ENCODE measurements at places on chromosomes 4 and X.

DNA sequence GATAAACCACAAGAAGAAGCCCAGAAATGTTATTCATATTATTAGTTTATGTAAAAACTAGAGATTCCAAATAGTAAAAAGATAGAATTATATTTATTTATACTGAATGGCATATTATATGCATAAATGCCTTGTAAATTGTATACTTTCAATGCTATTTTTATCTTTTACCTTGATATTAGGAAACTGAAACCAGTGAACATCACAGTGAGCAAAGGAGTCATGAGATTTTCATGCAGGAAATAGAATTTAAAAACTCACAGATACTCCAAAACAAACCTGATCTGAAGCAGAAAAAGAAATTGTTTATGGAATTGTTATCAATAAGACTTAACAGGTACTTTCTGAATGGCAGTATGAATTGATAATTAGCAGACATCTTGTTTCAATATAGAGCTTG, 207.3 kb upstream of the CENPE start:
- DNase-seq, result no peak

GRCh38 chrX:39202641-39203040, 401.4 kb downstream of the MID1IP1 start:
- DNase-seq, result no peak

DNA sequence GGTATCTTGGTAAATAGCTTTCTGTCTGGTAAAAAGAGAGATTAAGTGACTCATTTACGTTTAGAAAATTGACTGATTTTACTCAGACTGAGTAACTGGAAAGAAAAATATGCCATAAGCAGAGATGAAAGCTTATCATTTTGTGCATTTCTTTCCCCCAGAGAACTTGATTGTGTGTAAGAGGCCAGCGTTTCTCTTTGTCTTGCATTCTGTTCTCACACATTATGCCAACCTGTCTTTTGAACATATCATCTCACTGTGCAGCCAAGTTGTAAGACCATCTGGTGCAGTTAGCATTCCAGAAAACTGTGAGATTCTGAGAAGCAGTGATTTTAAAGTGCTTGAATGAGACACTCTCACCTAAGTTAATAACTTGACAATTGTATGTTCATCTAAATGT, 651.3 kb downstream of the TECRL start:
- no peak for DNase-seq

GRCh38 chr4:159598602-159599001, 495.7 kb downstream of the RAPGEF2 start:
- no peak for DNase-seq

DNA sequence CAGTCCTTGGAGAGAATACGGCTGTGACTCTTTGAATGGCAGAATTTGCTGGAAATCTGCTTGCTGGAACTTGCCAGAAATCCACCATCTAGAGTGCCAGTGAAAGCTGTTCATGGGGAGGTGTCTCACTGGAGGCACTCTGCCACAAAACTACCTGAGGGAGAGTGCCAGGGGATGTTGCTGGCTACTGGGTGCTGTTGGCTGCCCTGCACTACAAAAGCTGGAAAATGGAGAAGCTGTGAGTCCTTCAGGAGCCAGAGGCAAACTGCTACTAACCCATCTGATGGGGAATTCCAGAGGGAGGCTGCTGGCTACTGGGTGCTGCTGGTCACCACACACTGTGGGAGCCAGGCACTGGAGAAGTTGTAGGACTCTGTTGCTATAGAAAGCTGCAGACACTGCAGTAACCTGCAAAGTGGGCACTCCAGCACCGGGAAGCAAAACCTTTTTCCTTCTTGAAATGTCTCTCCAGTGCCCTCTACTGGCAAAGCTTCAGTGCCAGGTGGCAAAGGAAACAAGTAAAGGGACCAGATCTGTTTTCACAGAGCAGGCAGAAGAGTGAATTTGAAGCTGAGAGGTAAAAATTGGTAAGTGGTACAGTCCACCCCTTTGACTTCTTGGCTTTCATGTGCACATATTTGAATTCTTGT, 47.8 kb upstream of the HSD17B10 start:
- DNase-seq, result peak; percentile 15
